HepG2 (cell line): ENCODE measurements at places on chromosomes 4 and X. TPM values are rescaled to one million over a fixed set of nuclear protein-coding genes. Genes with fewer than 3 reads are reported as not detected.

ESX1 gene
- not detected in 2 replicates for total RNA-seq

TMEM31 gene
- not detected in 2 replicates for total RNA-seq

CXCL1 gene
- total RNA-seq, result 0.15 TPM in 1 of 2 replicates, not detected in the other

IBSP gene
- total RNA-seq, result not detected in 2 replicates

LDOC1 gene
- not detected in 2 replicates for total RNA-seq

CLDN22 gene
- not detected in 2 replicates for total RNA-seq

RASGEF1B gene
- total RNA-seq, result 0.04 TPM in 1 of 2 replicates, not detected in the other

LIMCH1 gene
- not detected in 2 replicates for total RNA-seq

KIT gene
- not detected in 2 replicates for total RNA-seq

CT45A1 gene
- total RNA-seq, result not detected in 2 replicates

TLR1 gene
- total RNA-seq, result 0.11 TPM in 1 of 2 replicates, not detected in the other

GAGE1 gene
- not detected in 2 replicates for total RNA-seq

GRCh38 chrX:136453771-136454170 is 34.0 kb upstream of the BRS3 start:
- no peak overlapping the region for H3K4me3 ChIP-seq
- DNase-seq, result no peak
- no peaks in the 10 kb centered on the region for H3K36me3 ChIP-seq
- H3K27ac ChIP-seq, result no peak overlapping the region
- H3K4me1 ChIP-seq, result no peaks in the 10 kb centered on the region

DNA sequence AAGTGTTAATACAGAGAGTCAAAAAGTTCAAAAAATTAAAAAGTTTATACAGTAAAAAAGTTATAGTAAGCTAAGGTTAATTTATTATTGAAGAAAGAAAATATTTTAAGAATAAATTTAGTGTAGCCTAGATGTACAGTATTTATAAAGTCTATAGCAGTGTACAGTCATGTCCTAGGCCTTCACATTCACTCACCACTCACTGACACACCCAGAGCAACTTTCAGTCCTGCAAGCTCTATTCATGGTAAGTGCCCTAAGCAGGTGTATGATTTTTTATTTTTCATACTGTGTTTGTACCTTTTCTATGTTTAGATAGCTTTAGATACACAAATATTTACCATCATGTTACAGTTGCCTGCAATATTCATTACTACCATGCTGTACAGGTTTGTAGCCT is 108.9 kb downstream of the FHIP1A start:
- peaks cover 13% of the 10 kb centered on the region for H3K4me1 ChIP-seq
- no peaks in the 10 kb centered on the region for H3K27me3 ChIP-seq
- no peak for DNase-seq
- H3K36me3 ChIP-seq, result no peaks in the 10 kb centered on the region

DNA sequence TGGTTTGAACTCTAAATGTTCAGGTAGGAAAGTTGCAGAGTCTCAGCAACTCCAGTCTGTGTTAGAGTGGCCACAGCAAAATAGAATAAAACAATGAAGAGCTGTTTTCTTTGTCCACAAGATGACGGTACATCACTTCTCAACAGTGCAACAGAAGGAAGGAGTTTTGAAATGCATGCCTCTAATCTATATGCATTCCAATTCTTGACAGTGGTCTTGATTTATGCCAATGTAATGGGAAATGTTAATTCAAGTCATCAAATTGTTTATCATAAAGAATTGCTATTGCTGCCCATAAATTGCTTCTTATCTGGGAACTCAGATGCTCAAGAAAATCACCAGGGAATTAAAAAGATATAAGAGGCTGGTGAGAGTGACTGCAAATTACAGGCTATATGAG is 195.5 kb upstream of the PRPS2 start:
- no peaks in the 10 kb centered on the region for H3K4me1 ChIP-seq
- H3K27me3 ChIP-seq, result no peaks in the 10 kb centered on the region
- no peak for DNase-seq

DNA sequence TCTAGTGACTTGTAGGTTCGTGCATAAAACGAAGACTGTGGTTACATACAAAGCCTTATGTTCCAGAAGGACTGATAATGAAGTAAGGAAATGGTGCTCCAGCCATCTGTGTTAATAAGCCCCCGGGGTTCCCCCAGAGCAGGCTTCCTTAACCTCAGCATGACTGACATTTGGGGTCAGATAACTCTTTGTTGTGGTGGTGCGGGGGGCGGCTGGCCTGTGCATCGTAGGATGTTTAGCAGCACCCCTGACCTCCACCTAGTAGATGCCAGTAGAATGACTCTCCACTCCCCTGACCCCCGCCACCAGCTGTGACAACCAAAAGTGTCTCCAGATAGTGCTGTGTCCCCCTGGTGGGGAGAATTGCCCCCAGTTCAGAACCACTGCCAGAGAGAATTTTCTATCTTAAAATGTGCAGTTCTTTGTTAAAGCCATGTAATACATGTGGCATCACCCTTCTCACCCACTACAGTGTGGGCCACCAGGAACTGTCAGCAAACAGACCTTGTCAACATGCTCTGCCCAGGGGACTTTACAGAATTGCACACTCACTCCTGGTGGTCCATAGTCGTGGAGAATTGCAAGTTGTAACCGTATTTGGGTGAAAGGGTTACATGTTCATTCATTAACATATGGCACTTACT is 7.5 kb downstream of the SH3KBP1 start:
- H3K4me1 ChIP-seq, result peaks cover 30% of the 10 kb centered on the region
- DNase-seq, result no peak

- DNase-seq, result no peak
- no peak overlapping the region for H3K27ac ChIP-seq
- no peak overlapping the region for H3K4me3 ChIP-seq
- H3K36me3 ChIP-seq, result no peaks in the 10 kb centered on the region
- H3K27me3 ChIP-seq, result peaks cover 25% of the 10 kb centered on the region; the same call in 2 of the 3 replicates
Measured at GRCh38 chr4:153116291-153116680, 88.0 kb upstream of the TRIM2 start.

GRCh38 chrX:149504915-149505651 is at the start of gene IDS:
Gene IDS, minus strand, starts transcription at chrX:149505306. Its CDS starts 169 bp downstream, at chrX:149505137.
- H3K4me3 ChIP-seq, result peak within 1 kb of the TSS; percentile 61
- DNase-seq, result peak; percentile 69
- H3K27ac ChIP-seq, result no peak within 1 kb of the TSS
- H3K4me1 ChIP-seq, result peaks cover 16% of the 10 kb centered on the region
- no peaks in the 10 kb centered on the region for H3K36me3 ChIP-seq

DNA sequence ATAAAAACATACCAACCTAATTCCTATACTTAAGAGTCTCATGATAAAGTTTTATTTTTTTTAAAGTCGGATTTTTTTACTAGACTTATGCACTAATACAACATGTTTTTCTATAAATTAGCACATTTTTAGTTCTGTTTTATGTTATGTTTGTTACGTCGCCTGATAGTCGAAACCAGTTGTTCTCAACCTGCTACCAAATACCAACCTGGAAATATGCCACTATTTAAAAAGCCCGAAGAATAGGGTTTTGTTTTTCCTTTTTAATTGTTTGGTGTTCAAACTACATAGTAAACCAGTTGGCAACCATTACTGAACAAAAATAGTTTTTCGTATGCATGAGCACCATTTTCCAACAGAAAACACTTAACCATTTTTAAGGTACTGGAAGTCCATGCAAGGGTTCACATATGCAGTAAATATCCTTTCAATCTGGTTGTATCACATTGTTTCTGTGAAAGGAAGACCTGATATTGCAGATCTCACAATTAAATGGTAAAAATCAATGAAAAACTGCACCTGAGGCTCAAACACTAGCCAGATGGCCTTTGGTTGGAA is 1.4 kb downstream of the WDFY3 start:
- no peaks in the 10 kb centered on the region for H3K27me3 ChIP-seq
- no peaks in the 10 kb centered on the region for H3K36me3 ChIP-seq
- H3K4me3 ChIP-seq, result peak overlapping the region; percentile 90
- H3K4me1 ChIP-seq, result peaks cover 23% of the 10 kb centered on the region
- H3K27ac ChIP-seq, result peak overlapping the region; percentile 65
- no peak for DNase-seq

DNA sequence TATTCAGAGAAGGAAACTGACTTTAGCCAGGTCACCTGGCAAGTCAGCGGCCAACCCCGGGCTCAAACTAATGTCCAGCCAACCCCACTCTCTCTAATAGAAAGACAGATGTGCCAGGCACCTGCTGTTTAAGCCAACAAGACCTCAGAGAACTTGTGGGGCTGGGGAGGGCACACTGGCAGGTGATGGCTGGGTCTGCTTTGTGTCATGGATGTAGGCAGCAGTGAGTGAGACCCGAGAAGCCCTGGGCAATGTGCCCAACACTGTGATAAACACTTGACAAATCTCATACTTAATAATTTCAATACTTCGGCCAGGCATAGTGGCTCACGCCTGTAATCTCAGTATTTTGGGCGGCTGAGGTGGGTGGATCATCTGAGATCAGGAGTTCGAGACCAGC is 9.0 kb upstream of the CD99L2 start:
- H3K27ac ChIP-seq, result no peak overlapping the region
- H3K36me3 ChIP-seq, result no peaks in the 10 kb centered on the region
- 0 out of 2 replicates have a peak, but pooled peaks cover 1% of the 10 kb centered on the region for H3K27me3 ChIP-seq

GRCh38 chr4:153764601-153765368 is 5.0 kb upstream of the RNF175 start:
- H3K36me3 ChIP-seq, result no peaks in the 10 kb centered on the region
- no peak overlapping the region for H3K27ac ChIP-seq
- no peak overlapping the region for H3K4me3 ChIP-seq

- no peak overlapping the region for H3K27ac ChIP-seq
- no peaks in the 10 kb centered on the region for H3K4me1 ChIP-seq
- no peak overlapping the region for H3K4me3 ChIP-seq
- no peaks in the 10 kb centered on the region for H3K27me3 ChIP-seq
- H3K36me3 ChIP-seq, result no peaks in the 10 kb centered on the region
Measured at GRCh38 chr4:90990284-90990683, 863.1 kb downstream of the CCSER1 start.

- H3K4me3 ChIP-seq, result no peak overlapping the region
- H3K27me3 ChIP-seq, result no peaks in the 10 kb centered on the region
- H3K27ac ChIP-seq, result no peak overlapping the region
- no peak for DNase-seq
Measured at GRCh38 chr4:86845593-86845992, 3.6 kb downstream of the SLC10A6 start.

DNA sequence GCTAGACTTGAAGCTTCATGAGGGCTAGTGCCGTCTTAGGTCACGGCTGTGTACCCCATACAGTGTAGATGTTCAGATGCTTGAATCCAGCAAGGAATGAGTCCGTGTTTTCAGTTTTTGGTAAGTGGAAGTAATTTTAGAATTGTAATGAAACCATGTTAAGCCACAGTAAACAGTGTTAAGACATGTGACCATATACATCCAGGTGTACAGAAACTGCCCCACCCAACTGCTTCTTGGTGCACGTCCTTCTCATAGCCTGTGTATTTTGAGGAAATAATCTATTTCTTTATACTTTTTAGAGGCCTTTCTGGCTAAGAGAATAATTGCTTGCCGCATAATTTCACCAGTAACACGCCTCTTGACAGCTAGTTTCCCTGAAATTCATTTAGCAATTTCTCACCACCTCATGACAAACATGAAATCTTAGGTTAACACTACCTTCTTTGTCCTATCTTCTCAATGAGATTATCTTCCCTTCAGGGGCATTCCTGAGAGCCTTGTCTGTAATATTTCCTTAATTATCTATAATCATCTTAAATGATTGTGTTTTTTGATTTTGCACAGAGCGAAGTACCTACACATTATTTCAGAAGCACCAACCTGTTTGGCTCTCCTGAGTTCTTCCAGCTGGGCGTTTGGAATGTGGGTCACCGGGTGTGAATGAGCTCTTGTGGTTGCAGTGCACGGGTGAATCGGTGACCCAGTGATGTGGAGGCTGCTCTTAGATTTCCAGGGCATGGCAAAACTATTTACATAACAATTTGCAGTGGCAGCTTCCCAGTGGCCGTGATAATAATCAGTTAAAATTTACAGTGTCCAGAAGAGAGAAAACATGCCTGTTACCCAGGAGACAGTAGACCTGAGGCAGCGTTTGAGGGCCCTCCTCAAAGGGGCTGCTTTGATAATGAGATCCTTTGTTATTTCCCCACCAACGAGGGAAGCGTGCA is 50.2 kb upstream of the TADA2B start:
- H3K36me3 ChIP-seq, result peaks cover 59% of the 10 kb centered on the region; the same call in 2 of the 3 replicates
- H3K27me3 ChIP-seq, result no peaks in the 10 kb centered on the region
- H3K27ac ChIP-seq, result no peak overlapping the region
- no peak for DNase-seq
- peaks cover 17% of the 10 kb centered on the region for H3K4me1 ChIP-seq

- H3K36me3 ChIP-seq, result no peaks in the 10 kb centered on the region
- H3K27ac ChIP-seq, result no peak overlapping the region
- DNase-seq, result no peak
- H3K27me3 ChIP-seq, result no peaks in the 10 kb centered on the region; the same call in 1 of the 2 replicates
Measured at GRCh38 chr4:189600718-189601435, 339.8 kb upstream of the FRG1 start.

DNA sequence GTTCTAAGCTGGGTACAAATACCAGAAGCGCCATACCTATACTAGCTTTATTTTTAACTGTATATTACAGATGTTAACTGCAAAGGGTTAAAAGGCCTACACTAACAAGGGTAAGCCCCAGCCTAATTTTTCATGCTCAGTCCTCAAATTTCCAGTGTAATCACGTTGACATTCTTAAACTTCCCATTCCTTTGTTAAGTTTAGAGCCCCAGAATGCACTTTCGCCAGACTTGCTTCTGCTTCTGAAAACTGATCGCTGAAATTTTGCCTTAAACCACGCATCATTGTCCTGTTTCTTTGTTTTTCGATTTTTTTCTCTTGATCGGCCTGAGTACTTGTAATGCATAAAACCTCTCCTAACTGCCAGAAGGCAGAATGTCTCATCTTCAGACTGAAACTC is 2141.9 kb upstream of the AGA start:
- H3K36me3 ChIP-seq, result no peaks in the 10 kb centered on the region
- no peak for DNase-seq
- H3K27ac ChIP-seq, result no peak overlapping the region
- no peaks in the 10 kb centered on the region for H3K4me1 ChIP-seq

- no peaks in the 10 kb centered on the region for H3K36me3 ChIP-seq
- no peaks in the 10 kb centered on the region; the same call in 1 of the 2 replicates for H3K27me3 ChIP-seq
- H3K27ac ChIP-seq, result no peak overlapping the region
- DNase-seq, result no peak
Measured at GRCh38 chr4:42235304-42236021, 83.0 kb upstream of the BEND4 start.

- no peak overlapping the region for H3K4me3 ChIP-seq
- peaks cover 1% of the 10 kb centered on the region; the same call in 1 of the 2 replicates for H3K36me3 ChIP-seq
- H3K4me1 ChIP-seq, result no peaks in the 10 kb centered on the region
- no peak for DNase-seq
- H3K27ac ChIP-seq, result no peak overlapping the region
Measured at GRCh38 chr4:94500685-94501084, 48.9 kb downstream of the PDLIM5 start.

DNA sequence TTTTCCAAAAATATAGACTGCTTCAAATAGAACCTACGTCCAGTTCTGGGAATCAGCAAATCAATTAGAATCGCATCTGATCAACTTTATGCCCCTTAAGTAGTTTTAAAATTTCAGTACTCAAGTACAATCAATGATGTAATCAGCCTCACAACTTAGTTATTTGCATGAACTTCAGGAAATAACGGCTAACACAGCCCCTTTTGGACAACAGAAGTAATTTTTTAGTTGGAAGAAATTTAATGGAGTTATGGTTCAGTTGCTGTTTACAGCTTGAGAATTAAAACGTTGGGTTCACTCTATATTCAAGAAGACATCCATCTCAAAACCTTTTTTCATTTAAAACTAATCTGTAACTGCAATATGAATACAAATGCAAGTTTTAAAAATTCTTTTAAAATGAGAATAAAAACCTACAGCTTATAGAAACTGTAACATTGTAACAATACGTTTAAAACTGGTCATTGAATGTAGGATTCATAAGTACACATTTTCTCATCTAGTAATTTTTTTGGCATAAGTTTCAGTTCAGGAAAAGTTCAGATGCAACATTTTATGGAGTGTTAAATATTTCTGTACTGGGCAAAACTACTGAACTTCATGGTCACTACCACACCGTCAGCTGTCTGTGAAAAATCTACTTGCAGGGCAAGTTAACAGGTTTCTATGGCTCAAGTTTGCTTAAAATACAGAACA is 956 bp downstream of the TAPT1 start:
- H3K27me3 ChIP-seq, result no peaks in the 10 kb centered on the region
- H3K4me1 ChIP-seq, result peaks cover 47% of the 10 kb centered on the region
- DNase-seq, result no peak
